ENCODE measurements at places on chromosomes 5 and 9.

DNA sequence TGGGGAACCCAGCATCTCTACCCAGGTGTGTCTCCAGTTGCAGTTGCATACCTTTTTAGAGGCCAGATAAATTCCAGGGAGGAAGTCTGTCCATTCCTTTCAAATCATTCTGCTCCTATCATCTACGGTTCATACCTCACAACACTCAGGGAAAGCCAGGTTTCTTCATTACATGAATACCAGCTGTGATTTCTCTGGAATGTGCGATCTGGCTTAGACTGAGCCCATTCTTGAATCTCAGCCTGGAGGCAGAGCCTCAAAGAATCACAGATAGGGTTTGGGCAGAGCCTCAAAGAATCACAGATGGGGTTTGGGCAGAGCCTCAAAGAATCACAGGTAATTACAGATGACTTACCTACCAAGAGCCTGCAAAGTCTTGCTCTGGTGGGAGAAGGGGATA is 7.2 kb downstream of the P4HA2 start:
- no peak for DNase-seq

GRCh38 chr9:87599901-87600610 is 102.4 kb downstream of the DAPK1 start:
- peak; percentile 68 for DNase-seq

DNA sequence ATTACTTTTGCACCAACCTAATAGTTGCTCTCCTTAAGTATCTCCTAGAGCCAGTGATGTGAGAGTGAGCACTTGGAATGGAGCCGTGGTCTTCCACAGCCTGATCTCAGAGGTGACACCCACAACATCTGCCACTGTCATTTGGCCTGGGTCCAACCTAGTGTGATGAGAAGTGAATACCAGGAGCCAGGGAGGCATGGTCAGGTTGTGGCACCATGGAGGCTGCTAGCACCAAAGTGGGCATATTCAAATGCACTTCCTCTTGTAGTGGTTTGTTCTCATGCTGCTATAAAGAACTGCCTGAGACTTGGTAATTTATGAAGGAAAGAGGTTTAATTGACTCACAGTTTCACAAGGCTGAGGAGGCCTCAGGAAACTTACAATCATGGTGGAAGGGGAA is 22.6 kb upstream of the CEP72 start:
- DNase-seq, result no peak

GRCh38 chr5:135921388-135921787 is 25.7 kb upstream of the IL9 start:
- no peak for DNase-seq

DNA sequence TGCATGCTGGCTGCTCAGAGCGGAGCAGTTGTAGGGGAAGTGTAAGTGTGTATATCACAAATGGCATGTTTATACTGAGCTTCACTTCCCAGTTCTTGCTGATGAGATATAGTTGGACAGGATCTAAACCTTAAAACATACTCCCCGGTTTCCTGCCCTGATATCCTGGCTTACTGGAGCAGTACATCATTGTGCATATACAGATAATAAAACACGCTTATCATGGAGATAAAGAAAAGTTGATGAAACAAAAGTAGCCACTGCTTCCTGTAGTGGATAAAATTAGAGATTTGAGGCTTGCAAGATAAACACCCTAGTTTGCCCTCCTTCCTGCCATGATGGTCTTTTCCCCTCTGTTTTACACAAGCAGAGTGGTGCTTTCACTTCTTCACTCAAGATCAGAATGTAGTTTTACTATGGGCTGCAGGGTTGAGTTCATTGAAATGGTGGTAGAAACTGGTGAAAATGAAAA is 15.0 kb downstream of the NPR3 start:
- no peak for DNase-seq

DNA sequence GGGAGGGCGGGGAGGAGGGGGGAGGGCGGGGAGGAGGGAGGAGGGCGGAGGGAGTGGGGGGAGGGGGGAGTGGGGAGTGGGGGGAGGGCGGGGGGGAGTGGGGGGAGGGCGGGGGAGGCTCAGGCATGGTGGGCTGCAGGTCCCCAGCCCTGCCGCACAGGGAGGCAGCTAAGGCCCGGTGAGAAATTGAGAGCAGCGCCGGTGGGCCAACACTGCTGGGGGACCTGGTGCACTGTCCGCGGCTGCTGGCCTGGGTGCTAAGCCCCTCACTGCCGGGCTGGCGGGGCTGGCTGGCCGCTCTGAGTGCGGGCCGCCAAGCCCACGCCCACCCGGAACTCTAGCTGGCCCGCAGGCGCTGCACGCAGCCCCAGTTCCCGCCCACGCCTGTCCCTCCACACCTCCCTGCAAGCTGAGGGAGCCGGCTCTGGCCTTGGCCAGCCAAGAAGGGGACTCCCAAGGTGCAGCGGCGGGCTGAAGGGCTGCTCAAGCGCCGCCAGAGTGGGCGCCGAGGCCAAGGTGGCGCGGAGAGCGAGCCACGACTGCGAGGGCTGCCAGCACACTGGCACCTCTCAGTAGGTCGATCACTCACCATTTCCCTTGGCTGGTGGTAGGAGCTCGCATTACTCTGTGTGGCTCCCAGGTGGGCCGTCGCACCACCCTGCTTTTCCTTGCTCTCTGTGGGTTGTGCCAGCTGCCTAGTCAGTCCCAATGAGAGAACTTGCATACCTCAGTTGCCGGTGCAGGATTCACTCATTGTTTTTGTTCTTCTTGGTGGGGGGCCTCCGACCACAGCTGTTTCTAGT is 160.2 kb downstream of the CNTLN start:
- DNase-seq, result no peak

GRCh38 chr9:83119873-83120272 is 56.9 kb upstream of the RASEF start:
- no peak for DNase-seq

DNA sequence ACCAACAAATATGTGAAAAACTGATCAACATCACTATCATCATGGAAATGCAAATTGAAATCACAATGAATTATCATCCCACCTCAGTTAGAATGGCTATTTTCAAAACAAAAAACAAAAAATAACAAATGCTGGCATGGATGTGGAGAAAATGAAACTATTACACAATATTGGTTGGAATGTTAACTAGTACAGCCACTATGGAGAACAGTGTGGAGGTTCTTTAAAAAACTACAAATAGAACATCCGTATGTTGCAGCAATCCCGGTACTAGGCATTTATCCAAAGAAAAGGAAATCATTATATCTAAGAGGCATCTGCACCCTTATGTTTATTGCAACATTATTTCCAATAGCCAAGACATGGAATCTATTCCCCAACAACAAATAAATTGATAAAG is 9.0 kb upstream of the IFNA5 start:
- no peak for DNase-seq

GRCh38 chr9:87675906-87676515 is 49.9 kb upstream of the CTSL start:
- DNase-seq, result no peak

GRCh38 chr5:108727236-108727650 is 20.5 kb upstream of the FER start:
- DNase-seq, result peak; percentile 35

DNA sequence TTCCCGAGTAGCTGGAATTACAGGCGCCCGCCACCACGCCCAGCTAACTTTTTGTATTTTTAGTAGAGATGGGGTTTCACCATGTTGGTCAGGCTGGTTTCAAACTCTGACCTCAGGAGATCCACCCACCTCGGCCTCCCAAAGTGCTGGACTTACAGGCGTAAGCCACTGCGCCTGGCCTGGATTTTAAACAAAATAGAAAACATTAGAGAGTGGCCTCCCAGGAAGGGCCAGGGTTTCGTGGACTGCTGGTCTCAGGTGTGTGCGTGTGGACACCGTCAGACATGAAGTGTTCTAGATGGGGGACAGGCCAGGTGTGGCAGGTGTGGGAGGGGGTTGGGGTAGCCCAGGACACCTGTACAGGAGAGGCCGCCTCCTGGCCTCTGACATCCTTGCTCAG is 7.0 kb upstream of the GBGT1 start:
- no peak for DNase-seq

- DNase-seq, result no peak
These were observed 158.7 kb downstream of the TMEM167A start for GRCh38 chr5:82918311-82919031.

DNA sequence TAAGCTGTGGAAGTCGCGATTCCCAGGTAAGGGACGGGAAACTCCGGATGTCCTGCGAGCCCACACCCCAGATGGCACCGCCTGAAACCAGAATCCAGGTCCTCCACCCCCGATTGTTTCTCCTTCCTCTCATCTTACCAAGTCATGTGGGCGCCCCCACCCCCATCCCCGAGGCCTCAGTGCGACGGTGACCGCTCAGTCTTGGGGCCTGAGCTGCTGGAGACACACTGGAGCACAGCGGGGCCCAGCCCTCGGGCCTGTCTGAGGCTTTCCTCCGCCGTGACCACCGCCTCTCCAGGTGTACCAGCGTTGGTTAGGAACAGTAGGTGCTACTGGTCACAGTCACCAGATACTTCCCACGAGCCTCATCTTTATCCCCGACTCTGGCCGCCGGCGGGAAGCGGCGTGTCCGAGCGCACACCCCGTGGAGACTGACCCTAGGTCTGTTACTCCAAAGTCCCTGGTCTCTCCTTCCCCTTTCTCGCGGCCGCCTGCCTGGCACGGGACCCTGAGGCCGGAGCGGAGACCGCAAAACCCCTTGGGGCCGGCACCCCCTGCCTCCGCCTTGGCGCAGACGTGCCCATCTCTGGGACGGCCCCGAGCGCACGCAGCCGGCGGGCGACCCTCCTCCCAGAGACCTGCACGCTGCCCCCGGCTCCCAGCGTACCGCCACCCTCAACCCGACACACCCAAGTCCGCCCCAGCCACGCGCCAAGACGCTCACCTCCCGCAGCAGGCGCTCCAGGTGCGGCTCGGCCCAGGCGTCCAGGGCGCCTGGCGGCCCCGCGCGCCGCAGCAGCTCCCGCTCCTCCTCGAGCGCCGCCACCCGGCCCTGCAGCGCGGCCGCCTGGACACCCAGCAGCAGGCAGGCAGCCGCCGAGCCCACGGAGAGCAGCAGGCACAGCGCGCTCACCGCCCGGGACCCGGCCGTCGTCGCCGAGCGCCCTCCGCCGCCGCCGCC is 733 bp downstream of the COL23A1 start:
- peak; percentile 57 for DNase-seq

- peak; percentile 41 for DNase-seq
These were observed 209.2 kb downstream of the DIRAS2 start for GRCh38 chr9:90433398-90433941.

DNA sequence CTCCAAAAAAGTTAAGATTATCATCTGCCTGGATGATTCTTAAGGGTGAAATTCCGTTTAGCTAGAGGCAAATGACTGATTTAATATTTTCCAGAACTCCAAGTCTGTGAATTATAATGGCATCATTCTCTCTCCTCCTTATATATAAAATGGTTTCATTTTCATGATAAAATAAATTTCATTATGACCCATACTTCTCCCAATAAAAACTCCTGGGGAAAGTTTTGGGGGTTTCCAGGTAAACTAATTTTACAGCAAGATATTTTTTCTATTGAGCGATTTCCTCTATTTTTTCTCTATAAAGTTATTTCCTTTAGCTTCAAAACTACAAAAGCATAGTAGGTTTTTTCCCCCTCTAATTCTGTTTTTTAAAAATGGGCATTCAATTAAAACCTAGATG is 7.6 kb upstream of the OTULIN start:
- no peak for DNase-seq

DNA sequence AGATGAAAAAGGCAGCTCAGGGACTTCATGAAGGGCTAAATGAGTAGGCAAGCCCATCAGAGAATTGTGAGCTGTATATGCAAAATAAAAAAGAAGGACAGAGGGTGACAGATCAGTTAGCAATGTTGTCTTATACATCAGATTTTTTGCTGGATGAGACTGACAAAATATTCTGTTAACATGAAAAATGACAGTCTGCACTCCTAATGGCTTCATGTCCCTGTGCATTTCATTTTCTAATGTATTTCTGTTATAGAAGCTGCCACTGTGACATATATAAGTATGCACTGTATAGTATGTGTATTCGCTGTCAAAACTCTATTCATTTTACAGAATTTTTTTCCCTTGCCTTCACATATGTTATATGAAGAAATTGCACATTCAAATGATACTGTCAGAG is 559.5 kb downstream of the DMRTA1 start:
- no peak for DNase-seq

DNA sequence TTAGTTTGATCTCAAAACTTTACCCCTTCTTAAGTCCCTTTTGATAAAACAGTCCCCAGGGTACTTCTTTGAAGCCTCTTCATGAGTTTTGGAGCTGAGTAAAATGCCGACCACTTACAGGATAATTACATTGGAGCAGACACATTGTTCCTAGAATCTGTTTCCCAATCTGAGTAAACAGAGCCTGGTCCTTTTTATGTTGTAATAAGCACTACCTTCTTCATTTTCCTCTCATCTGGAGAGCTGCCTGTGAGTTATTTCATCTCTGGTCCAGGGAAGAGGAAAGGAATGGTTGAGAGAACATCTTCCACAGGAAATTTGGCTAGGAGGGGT is 26.3 kb upstream of the GALNT10 start:
- DNase-seq, result no peak

GRCh38 chr5:129098488-129099183 is 4.1 kb downstream of the ISOC1 start:
- no peak for DNase-seq

GRCh38 chr5:152634586-152634985 is 229.5 kb upstream of the NMUR2 start:
- DNase-seq, result peak; percentile 36

DNA sequence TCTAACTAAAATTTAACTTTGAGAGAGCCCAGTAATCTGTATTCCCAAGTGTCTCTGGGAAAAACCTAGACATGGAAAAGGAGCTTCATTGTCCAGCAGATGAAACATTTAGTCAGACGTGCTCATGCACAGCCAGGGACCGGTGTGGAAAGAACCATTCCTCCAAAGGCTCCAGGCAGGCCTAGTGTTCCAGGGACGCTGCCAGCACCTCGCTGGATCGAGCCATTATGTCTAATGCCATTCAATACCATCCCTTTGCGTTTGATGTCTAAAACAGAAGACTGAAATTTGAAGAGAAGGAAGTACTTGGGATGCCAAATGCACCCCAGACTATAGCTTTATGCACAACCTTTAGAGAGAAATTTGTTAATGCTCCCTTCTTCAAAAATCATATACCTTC is 1.4 kb upstream of the CHSY3 start:
- peak; percentile 50 for DNase-seq

GRCh38 chr9:12723409-12724028 is 30.3 kb downstream of the TYRP1 start:
- DNase-seq, result no peak

DNA sequence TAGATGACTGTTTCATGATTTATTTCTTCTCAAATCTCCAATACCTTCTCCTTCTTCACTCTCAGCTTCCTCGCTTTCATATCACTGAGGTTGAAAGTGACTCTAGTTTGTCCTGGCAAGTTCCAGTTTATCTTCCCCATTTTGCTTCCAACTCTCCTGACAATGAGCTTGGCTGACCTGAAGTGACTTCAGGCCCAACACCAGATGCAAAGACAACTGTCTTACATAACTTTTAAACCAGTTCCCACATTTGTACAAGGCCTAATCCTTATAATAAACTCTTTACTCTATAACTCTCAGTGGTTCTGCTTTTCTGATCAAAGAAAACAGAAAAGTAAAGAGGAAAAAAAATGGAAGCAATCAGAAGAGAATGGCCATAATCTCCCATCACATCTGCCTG is 22.0 kb downstream of the GNG10 start:
- DNase-seq, result no peak

Measured in left hindlimb (tissue), 1 donor.